Activated CD4-positive, alpha-beta T cell treated with anti-CD3 and anti-CD28 coated beads, Interleukin-2, amount 50 U/mL, for 48 hours (primary cell): ENCODE measurements at places on chromosomes 13 and 19.

- no peak for DNase-seq
These were observed 431.4 kb downstream of the TBC1D4 start for GRCh38 chr13:75050419-75051046.

DNA sequence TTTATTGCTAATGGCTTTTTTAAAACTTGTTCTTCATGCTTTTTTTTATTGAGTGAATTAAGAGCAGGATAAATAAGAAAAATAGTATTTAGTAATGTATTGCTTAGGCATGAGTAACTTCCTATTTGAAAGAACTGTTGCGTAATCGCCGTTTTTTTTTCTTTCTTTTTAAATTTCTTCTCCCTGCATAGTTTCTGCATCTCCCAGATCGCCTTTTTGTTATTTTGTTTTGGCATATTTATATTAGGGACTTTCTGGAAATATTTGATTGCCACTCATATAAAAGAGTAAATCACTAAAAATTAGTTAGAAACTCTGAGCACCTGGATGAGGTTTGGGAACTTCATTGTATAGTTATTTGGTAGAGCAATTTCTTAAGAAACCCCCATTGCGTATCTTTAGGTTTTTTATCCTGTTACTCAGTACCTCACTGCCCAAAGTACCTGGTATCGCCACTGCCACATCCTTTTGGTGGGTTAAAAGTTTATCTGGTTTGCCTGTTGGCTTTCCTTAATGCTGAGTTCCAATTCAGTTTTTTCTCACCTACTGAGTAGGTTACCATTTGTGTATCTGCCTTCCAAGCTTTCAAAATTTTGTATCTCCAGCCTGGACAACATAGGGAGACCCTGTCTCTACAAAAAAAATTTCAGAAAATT, 36.2 kb upstream of the LPAR6 start:
- no peak for DNase-seq

DNA sequence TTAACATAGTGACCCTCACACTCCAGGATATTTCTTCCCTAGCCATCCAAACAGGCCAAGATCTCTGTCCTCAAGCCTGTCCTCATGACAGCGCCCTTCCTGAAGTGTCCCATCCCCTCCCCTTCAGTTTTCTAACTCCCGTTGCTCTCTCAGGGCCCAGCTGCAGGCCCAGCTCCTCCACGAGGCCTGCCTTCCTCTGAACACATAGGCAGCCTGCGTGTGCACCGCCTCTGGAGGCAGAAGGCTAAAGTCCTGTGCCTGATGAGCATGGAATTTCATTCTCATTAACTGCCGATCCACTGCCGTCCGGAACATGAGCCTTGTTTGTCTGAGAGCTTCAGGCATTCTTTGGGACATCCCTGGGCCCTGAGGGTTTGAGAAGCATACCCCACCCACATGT, 306.4 kb downstream of the DCLK1 start:
- DNase-seq = no peak

DNA sequence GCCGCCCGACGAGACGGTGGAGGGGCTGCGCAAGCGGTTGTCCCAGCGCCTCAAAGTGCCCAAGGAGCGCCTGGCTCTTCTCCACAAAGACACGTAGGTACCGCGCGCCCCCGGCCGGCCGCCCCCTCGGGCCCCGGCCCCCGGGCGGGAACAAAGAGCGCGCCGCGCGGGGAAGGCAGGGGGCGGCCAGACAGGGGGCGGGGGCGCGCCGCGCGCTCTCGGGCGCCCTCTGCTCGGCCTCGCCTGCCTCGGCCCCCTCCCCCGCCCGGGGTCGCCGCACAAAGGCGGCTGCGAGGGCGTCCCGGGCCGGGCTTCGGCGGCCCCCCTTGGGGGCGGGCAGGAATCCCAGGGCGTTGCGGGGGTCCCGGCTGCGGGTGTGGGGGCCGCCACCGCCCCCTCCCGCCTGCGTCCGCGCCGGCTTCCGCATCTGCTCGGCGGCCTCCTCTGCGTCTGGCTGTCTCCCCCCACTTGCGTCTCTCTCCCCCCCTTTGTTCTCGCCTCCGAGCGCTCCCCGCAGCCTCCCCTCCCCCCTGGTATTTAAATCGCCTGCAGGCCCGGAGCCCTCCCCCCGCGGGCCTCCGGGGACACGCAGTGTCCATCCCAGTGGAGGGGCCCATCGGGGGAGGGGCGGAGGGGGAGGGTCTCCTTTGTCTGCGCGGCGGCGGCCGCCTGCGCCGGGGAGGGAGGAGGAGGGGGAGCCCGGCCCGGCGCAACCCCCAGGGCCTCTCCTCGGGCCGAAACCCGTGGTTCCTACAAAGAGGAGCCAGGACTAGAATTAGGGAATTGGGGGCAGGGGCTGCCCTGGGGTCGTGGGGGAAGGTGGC, 2.3 kb downstream of the MIDN start:
- DNase-seq = no peak

DNA sequence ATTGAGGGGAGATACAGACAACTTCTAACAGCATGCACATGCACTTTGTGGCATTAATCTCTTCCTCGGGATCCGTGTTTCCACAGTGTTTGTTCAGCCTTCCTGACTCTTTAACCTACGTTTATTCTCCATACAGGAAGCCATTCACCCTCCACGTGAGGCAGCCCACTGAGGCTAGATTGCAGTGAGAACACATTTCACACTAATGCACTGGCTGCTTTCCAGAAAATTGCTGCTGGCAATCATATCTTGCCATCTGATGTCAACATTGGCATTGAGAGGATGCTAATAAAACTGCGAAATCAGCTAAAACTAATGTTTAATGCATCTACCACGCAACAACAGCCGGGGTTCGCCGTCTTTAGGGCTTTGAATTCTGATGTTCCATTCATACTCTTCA, 30.0 kb downstream of the DCLK1 start:
- DNase-seq = no peak

- no peak for DNase-seq
These were observed 12.5 kb downstream of the CAPN12 start for GRCh38 chr19:38731654-38732301.

DNA sequence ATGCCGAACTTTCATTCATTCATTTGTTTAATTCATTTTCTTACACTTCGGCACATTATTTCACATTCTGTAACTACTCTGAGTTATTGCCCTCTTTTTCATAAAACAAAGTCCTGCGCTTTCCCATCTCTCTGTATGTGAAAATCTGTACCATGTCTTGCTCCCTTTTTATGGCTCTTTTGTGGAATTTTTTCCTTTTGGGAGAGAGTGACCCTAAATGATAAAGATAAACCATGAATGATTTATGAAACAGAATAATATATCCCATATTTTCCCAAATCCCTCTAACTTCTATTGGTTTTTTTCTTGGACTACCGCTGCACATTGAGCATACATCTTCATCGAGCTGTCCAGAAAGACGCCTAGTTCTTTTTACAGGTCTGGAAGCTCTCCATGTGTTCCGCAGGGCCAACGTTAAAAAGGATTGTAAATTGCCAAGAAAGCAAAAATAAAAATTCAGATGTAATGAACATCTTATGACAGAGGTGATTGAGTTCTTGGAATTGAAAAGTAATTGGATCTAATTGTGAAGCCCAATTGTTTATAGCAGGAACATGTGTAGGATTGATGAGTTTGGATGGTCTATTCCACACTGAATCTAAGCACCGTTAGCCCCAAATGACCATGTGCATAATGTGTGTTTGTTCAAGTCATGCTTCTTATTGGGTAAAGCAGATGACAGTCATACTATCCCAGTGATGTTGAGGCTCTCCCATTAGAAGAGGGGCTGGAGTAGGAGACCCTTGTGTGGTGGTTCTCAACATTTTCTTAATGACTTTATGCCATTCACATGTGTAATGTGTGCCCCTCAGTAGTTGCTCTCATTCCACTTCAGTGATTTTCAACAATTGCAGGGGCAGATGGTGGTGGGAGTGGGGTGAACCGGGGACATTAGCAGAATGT, 378.9 kb downstream of the DLEU7 start:
- DNase-seq = no peak

GRCh38 chr13:20371825-20372224, 139.7 kb upstream of the GJB6 start:
- DNase-seq = no peak

DNA sequence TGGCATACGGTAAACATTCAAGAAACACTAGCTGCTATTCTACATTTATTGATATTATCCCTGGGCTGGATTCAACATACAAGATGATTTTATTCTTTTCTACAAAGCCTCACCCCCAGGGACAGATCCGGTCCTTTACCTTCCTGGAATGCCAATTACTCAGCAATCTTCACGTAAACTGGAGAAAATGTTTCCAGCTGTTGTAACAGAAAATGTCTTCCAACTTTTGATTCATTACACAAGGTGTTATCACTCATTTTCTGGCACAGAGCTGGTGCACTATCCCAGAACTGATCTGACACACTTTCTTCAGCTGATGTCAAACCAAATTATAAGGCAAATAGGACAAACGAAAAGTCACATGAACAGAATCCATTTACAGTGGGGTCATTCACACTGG, 33.1 kb downstream of the DCLK1 start:
- DNase-seq = no peak

DNA sequence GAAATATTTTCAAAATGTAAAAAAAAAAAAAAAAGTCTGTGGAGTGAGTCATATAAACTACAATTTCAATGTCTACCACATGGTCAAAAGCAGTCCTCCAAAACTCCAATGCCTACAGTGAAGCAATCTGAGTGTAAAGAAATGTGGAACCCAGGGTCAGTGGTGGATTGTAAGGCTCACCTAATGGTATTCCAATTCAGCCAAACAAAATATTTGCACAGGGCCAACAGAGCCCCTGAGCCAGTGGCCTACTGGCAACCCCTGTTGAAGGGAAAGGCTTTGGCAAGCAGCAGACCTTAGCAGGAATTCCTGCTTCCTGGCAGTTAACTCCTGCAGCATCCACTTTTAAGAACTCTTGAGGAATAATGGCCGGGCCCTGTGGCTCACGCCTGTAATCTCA, 3.4 kb downstream of the DNMT1 start:
- no peak for DNase-seq

GRCh38 chr19:50663482-50663790, 14.2 kb downstream of the C19orf81 start:
- DNase-seq = no peak

DNA sequence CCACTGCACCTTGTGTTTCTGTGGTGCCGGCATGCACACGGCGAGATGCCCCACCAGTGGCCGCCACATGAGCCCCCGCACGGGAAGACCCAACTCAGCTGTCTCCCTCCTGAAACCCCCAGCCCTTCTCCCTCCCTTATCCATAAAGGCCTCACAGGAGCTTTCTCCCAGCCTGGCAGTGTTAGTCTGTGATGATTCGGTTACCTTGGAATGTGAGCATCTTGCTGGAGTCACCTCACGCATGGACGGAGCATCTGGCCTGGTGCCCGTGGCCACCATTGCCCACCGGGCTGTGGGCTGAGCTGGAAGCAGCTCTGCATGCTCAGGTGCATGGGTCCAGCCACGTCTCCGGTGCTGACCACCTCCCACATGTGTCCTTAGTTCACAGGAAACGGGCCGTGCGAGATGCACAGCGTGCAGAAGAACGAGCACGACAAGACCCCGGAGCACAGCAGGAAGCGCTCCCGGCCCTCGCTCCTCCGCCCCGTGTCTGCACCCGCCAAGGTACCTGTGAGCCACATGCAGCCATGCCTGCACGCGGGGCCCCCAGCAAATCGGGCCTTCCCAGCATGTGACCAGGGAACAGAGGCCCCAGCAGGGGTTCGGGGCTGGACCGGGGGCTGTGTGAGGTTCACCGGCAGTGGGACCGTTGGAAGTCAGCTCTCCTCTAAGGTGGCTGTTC, 22.0 kb downstream of the SIN3B start:
- DNase-seq = no peak

DNA sequence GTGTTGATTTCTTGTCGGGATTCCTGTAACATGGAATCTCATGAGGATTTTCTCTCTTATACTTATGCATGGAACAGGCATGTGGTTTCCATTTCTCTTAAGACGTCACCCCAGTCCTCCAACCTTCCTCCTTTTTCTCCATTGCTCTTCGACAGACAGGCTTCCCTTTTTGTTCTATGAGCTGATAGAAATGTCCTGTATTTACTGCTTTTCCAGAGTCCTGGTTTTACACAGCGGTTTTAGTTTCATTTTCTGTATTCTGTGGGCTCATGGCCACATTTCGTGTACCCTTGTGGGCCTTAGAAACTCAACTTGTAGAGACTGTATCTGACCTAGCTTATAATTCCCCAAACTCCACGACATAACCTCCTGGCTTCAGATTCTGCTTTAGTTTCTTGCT, 113.1 kb downstream of the PAN3 start:
- DNase-seq = no peak

- DNase-seq = no peak
These were observed 5.8 kb downstream of the MISP3 start for GRCh38 chr19:14078411-14078810.

- DNase-seq = no peak
These were observed 217.4 kb downstream of the DLEU7 start for GRCh38 chr13:50626101-50626547.

DNA sequence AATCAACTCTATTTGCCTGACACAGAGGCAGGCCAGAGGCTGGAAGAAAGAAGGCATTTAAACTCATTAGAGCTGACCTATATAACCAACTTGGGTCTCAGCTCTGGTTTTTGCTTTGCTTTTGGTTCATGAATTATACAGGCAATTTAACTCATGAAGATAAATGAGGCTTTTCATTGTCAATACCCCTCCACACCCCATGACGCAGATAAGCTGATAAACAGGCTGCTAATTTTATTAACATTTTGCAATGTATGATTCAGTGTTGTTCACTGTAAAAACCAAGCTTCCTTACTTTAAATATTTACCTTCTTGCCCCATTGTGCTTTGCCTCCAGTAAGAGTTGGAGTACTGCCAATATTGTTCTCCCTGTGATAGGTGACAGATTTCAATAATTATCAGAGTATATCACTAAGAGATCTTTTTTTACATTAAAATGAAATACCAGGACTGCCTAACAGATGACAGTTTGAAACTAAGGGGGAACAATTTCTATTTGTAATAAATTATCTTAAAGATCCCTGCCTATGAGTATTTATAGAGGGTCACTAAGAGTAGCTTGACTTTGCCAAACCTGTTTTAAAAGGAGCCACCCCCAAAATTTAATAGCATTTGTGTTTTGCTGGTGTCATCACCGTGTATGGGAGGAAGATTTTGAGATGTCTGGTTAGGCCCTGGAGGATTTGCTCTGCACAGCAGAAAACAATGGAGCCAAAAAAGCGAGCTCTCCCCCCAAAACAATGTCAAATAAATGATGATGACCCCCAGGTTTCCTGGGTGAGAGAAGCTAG, 472.7 kb upstream of the NBEA start:
- no peak for DNase-seq

DNA sequence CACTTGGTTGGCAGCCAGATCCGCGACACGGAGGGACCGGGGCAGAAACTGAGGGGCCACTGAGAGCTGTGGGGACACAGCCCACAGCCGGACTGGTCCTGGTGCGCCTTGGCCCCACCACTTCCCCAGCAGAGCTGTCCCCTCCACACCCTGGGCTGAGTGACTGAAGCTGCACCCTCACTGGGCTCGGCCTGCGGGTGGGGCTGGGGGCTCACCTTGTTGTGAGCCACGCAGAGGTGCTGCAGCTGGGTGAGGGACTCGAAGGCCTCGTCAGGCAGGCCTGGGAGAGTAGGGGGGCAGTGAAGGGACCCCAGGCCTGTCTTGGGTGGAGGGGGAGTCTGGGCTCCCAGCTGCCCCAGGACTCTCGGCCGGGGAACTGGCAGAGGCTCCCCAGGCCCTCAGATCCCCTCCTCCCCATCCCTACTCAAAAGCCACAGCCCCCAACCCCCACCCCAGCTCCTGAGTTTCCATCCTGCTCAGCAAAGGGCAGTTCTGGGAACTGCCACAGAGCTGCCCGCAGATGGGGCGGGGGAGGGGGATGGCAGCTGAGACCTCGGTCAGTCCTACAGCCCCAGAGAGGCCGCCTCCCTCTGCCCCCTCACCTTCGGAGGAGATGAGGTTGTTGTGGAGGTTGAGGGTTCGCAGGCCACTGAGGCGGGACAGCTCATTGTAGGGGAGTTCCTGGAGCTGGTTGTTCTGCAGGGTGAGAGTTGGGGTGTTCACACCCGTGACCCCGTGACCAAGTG, 2.3 kb downstream of the PODNL1 start:
- DNase-seq = no peak
